Occipital lobe (tissue), 3 donors: ENCODE measurements at places on chromosomes 6 and 20. TPM values are rescaled to one million over a fixed set of nuclear protein-coding genes. Genes with fewer than 3 reads are reported as not detected.

KHDC1L gene
- total RNA-seq, result 0.78 TPM

MOG gene
- not detected for total RNA-seq

WFDC10B gene
- not detected for total RNA-seq

ADA gene
- 1.7 TPM for total RNA-seq

GABRR2 gene
- total RNA-seq, result 0.16 TPM

TMEM200A gene
- 34.0 TPM for total RNA-seq

SLC22A7 gene
- total RNA-seq, result 0.31 TPM

CARMIL1 gene
- 30.4 TPM for total RNA-seq

JPH2 gene
- total RNA-seq, result 0.16 TPM

TSPO2 gene
- not detected for total RNA-seq

ACTL10 gene
- 1.1 TPM for total RNA-seq

DNA sequence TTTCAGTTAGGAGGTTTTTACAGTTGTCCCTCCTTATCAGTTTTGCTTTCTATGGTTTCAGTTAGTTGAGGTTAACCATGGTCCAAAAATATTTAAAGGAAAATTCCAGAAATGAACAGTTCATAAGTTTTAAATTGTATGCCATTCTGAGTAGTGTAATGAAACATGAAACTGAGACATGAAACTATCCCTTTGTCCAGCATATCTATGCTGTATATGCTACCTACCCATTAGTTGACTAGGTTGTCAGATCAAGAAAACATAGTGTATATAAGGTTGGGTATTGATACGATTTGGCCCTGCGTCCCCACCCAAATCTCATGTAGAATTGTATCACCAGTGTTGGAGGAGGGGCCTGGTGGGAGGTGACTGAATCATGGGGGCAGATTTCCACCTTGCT is 39.1 kb downstream of the VGLL2 start:
- no peak for DNase-seq

GRCh38 chr6:67009818-67010217 is 1302.8 kb upstream of the EYS start:
- DNase-seq, result no peak

- DNase-seq, result no peak
Observed at GRCh38 chr20:35737865-35738333, 4.2 kb downstream of the RBM39 start.

- DNase-seq, result no peak
Observed at GRCh38 chr20:8225658-8226057, 93.6 kb downstream of the PLCB1 start.

DNA sequence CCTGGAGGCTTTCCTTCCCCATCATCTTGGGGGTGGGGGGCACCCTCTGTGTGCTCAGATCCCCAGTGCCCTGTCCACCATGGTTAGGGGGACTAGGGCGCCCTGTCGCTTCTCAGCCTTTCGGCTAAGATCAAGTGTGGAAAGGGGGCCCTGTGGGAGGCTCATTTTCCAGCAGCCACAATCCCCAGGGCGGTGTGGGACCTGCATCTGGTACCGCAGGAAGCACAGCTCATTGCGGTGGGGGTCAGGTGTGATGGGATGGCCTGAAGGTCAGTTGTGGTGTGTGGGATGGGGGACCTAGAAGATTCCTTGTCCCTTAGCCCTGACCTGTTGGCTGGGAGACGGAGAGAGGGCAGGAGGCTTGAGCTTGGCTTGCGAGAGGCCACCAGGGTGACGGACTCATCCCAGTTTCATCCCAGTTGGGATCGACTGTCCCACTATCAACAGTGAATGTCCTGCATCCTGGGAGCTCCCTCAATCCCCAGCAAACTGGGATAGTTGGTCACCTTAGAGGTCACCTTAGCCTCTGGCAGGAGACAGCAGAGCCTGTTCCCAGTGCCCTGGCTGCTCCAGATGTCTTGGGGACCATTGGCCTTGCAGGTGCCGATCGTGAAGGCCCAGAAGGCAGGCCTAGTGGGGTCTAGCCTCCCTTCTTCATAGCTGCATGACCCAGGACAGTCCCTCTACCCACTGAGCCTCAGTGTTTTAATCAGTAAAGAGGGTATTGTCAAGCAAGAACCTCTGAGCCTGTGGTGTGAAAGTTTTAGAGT is 64.5 kb upstream of the PMEPA1 start:
- no peak for DNase-seq

- no peak for DNase-seq
Observed at GRCh38 chr20:821731-822065, 11.8 kb upstream of the FAM110A start.

GRCh38 chr20:35116258-35116657 is 23.7 kb upstream of the TRPC4AP start:
- DNase-seq, result no peak

DNA sequence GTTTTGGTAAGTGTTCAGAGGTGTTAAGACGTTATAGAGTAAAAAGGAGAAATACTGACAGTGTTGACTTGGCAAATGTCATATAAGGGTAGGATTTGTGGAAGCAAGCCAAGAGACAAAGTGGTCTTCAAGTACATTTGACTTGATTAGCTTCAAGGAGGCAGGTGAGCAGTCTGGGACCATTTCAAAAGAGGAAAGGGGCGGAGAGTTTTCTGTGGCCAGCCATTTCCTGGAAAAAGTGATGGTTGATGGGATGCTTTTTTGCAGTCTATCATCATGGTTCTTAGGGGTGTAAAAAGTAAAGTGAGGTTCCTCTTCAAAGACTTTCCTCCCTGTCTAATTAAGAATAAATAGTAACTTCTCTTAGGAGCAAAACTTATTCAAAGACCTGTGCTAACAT is 28.7 kb downstream of the FKBP1A start:
- DNase-seq, result no peak

- no peak for DNase-seq
Observed at GRCh38 chr6:100305209-100305869, 159.4 kb downstream of the SIM1 start.

DNA sequence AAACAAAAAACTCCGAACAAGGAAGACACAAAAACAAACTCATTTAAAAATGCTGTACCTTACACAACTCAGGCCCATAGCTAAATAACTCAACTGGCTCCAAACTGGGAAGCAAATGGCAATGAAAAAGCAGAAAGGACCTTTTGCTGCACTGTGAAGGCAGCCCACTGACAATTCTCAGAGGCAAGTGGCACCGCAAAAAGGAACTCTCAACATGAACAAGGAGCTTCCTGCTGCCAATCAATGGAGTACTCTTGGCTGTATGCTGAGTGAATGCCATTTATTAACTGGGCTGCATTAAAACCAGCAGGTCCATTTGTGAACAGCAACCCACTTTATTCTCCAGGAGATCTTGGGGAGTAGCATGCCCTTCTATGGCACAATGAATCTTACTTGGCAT is 209.9 kb downstream of the PTPRK start:
- no peak for DNase-seq

DNA sequence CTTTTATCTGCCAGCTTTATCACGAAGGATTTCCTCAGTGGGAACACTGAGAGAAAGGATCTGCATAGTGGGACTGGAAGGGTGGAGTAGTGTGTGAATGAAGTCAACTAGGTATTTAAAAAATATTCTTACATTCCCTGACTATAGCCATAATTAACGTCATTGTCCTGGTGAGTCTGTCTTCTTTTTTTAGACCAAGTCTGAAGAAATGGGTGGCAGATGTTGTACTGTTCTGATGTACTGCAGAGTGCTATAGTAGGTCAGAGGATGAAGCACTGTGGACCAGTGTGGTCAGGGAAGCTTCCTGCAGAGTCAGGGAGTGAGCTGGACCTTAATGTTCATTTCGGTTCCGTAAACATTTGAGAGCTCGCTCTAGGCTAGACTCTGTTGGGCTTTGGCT is 11.9 kb downstream of the TULP4 start:
- DNase-seq, result no peak

GRCh38 chr6:36340306-36340617 is 3.6 kb upstream of the BNIP5 start:
- no peak for DNase-seq

DNA sequence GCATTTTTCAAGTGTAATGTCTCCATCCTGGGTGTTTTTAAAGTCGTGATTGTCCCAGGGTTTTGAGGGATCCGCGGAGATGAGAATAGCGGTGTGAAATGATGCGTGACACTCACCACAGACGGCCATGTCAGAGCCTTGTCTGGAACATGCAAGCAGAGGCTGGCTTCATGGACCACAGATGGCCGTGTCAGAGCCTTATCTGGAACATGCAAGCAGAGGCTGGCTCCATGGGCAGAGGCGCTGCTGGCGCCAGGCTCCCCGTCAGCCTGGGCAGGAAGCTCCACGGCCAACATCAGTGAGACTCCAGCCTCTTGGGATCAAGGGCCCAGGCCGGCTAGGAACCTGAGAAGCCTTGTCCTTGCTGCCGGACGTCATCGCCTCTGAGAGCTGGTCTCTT is 7.7 kb upstream of the MRGBP start:
- DNase-seq, result no peak

DNA sequence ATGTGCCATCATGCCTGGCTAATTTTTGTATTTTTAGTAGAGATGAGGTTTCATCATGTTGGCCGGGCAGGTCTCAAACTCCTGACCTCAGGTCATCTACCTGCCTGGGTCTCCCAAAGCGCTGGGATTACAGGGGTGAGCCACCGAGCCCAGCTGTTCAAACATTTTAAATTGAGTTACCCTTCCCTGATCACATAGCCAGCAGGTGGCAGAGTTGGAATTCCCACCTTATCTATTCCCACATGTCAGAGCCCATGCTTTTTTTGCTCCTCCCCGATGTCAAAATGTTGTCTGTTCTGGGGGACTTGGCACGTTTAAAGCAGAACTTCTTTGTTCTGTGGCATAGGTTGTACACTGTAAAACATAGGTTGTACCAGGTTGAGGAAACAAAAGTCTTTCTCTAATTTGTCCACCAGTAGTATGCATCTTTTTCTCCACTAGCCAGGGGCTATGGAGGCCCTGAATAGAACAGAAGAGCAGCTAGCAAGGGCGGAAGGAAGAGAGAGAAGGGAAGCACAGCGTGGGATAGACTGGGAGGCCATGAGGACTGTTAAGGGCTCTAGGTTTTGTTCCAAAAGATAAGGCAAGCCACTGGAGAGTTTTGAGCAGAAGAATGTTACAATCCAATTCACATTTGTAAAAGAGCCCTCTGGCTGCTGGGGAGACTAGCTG is 7.3 kb upstream of the LBP start:
- DNase-seq, result no peak

GRCh38 chr20:62786157-62786556 is 10.1 kb upstream of the MRGBP start:
- DNase-seq, result no peak

GRCh38 chr20:54606380-54606779 is 131.0 kb downstream of the DOK5 start:
- no peak for DNase-seq

DNA sequence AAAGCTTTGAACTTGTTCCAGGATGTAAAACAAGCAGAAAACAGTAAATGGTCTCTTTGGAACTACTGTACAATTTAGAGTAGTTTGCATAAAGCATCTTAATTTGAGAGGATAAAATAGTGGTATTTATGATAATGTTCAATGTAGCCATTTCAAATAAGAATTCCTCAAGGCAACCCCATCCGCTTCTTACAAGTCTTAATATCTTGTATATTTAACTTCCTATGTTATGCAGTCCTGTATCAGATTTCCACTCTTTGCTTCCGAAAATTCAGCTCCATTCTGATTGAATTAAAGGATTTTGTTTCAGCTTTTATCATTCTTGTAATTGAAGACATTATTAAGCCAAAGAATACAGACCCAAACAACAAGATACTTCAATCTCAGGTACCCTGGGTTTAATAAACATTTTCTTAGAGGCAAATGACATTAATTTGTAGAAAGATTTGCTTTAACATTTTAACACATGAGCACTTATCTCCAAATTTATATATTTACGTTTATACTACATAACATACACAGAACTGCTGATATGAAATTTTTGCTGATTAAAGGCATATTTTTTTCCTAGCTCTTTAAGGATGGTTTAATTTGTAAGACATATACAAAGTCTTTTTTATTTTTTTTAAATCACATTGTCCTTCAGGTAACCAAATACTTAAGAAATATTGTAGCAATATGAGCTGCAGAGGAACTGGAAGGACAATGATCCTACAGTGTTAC is 131.1 kb upstream of the BEND3 start:
- no peak for DNase-seq

- no peak for DNase-seq
Observed at GRCh38 chr6:132973514-132973993, 159.2 kb downstream of the RPS12 start.

DNA sequence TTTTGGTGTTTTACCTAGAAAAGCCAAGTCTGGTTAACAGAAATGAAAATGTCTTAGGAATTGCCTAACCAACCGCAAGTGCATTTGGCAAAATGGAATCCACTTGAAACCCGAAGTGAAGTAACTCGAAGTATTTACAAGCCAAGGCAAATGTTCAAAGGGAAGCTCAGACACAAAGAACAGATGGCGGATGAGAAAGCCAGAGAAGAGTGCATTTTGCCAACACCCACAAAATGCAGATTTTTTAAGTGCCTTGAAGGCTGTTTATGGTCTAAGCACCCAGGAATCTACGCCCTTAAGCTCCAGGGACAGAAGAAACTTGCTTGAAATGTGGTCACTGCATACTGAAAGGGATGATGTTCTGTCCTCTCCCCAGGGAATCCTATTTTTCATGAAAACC is 70.0 kb upstream of the TBXT start:
- no peak for DNase-seq

DNA sequence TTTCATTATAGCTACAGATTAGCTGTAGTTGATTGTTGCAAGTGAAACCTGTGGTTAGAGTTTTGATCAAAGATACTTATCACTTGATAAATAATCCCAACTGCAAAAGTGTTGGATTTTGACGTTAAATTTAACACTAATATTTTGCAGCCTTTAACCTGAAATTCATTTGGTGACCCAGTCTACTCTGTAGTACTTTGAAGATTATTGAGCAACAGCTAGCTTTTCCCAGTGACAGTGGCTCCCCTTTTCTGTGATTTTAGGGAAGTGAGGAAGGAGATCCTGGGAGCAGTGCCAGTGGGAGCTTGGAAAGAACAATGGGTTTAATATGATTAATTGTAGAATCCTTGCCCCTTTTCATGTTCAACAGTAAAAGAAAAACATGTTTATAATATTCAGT is 76.9 kb downstream of the NCOA3 start:
- no peak for DNase-seq

DNA sequence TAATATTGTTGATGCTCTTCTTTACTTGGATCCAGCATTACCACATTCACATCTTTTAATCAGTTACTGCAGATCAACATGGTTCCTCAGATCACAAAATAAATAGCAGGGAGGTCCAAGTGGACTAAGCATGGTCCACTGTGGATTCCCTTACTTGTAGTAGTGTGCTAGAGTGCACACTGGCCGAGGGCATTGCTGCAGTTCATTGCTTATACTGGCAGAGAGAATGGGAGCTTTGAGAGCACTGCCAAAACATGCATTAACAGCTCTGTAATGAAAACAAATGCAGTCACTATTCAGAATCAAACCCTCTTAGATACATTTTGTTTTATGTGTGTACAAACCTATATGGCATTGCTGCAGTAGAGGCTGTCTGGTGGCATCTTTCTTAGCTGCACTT is 471.5 kb downstream of the CD109 start:
- no peak for DNase-seq

DNA sequence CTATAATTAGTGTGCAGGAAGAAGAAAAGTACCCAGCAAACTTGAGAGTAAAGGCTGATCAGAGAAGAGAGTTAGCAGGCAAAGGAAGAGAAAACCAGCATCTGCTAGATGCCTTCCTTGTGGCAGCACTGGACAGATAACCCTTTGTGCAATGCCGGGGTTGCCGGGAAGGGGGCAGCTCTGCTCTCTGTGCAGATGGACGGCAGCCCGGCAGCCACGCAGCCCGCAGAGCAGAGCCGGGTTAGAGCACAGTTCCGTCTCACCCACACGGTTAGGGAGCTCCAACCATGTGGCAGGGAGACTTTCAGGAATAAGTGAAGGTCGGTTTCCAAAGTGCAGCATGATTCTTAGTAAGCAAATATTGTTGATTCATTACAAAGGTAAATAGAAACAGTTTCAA is 80.0 kb upstream of the RPS6KA2 start:
- no peak for DNase-seq
